ENCODE measurements at places on chromosomes 7 and 10.
A peak's percentile ranks its signal among the peaks of the same experiment; 100 is the strongest.

GRCh38 chr10:99534939-99535763 lies 2.4 kb downstream of the NKX2-3 start:
- DNase-seq, result peak; percentile 53

DNA sequence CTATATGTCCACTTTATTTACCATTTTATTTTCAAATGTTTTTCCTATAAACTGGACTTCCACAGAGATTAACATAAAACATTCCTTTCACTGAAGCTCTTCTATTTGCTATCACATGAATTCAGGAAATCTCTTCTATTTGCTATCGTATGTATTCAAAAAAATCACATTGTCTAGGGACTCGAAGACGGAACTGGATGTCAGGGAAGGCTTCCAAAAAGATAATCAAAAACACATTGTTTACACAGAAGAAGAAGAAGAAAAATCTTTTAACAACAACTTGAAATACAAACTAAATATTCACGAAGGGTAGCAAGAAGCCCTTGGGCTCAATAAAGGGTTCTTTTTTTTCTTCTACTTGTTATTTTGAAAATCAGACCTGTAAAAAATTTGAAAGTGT lies 426.1 kb upstream of the LRRN3 start:
- DNase-seq, result no peak

DNA sequence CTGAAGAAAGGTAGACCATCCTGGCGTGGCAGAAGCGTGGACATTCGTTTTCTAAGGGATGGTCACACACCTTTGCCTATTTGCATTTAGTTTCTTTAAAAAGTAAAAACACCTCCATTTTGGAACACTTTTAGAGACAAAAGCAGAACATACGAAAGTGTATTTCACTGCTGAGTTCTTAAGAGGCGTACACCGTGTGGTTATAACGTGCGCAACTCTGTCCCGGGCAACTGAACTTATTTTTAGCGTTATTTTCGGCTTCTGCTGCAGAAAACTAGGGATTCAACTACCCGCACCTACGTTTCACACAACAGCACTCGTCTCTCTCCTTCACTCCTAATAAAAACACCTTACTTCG lies 557 bp upstream of the LSM8 start:
- no peak for DNase-seq

- no peak for DNase-seq
These were observed 42.8 kb downstream of the RNLS start for GRCh38 chr10:88540351-88540750.

DNA sequence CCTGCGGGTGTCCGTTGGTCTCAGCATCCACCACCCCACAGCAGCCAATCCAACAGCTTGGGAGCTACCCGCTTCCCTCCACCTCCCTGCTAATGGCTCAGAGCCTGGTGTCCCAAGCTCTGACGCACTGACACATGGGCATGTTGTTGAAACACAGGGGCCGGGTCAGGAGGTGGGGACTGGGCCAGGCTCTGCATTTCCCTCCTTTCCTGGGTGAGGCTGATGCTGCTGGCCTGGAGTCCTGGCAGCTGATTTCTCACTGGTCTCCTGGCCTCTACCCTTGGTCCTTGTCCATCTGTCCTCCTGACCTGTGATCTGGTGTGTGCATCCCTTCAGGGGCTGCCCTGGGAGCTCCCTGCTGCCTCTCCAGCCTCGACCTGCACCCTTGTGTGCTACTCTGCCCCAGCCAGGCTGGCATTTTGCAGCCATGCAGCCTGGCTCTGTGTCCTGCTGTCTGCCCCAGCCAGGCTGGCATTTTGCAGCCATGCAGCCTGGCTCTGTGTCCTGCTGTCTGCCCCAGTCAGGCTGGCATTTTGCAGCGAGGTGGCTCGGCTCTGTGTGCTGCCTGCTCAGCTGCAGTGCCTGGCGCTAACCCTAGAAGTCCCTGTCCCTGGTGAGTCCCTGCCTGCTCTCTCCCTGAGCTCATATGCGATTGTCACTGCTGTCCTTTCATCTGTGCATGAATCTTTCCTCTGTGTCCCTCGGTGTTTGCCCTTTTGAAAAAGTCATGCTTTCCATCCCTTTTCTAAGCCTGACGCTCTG lies 14.0 kb downstream of the AMZ1 start:
- no peak for DNase-seq

GRCh38 chr10:74880041-74880440 lies 53.6 kb downstream of the KAT6B start:
- DNase-seq, result peak; percentile 50

DNA sequence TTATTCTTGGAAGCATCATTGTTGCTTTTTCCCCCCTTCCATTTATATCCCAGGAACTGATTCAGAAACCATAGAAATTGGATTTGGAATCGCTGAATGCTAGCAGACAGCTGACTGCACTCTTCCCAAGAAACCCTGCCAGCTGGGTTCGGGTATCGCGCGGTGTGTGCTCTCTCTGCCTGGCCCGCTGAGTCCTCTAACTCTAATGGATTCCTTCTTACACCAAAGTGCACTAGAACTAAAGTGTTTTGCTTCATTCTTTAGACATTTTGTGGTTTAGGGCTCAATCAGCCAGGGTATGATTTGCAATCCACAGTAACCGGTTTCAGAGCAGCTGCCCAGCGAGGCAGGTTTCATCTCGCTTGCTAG lies 92.2 kb downstream of the EGFR start:
- DNase-seq, result peak; percentile 49

GRCh38 chr7:123122916-123123315 lies 76.9 kb downstream of the SLC13A1 start:
- DNase-seq, result no peak

- no peak for DNase-seq
These were observed 23.4 kb upstream of the ZC3HAV1 start for GRCh38 chr7:139132887-139133286.

DNA sequence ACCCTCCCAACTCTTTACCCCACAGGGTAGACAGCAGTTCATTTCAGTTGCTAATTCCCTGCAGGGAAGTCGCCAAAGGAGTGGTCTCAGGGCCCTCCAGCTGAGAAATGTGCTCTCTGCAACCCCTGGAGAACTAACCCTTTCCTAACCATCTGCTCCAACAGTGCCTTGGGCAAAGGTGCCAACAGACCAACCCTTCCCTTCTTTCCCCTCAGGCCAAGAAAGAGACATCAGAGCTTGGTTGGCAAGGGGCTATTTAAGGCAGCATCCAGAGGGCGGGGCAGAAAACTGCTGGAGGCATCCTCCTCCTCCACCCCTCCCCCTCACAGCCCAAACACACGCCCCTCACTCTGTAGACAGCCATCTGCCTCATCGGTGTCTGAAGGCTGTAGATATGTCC lies 1.7 kb downstream of the SORBS1 start:
- DNase-seq, result no peak

GRCh38 chr10:12839941-12840611 lies 161.4 kb downstream of the CCDC3 start:
- no peak for DNase-seq

GRCh38 chr10:26743091-26743490 lies 45.6 kb downstream of the PDSS1 start:
- DNase-seq, result no peak

- DNase-seq, result peak; percentile 13
These were observed 411 bp downstream of the BCCIP start for GRCh38 chr10:125823663-125824251.

GRCh38 chr7:40493609-40494051 lies 358.8 kb downstream of the SUGCT start:
- DNase-seq, result peak; percentile 56

DNA sequence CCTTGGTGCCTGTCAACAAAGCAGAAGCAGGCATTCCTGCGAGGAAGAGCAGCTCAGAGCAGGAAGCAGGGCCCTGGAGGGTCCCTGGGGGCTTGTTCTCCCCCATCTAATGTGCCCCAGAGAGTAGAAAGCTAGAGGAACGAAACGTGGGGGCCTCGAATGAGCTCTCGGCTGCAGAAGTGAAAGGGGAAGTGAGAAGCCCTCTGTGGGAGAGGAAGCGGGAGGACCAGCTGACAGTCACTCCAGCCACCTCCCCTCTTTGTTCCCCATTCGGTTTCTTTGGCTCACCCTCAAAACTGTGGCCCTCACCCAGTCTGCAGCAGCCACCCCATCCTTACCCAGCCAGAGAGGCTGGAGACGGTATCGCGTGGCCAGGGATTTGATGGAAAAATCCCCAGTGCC lies 25.0 kb downstream of the C10orf105 start:
- DNase-seq, result no peak

GRCh38 chr10:3805201-3805790 lies 20.3 kb upstream of the KLF6 start:
- DNase-seq, result peak; percentile 80

DNA sequence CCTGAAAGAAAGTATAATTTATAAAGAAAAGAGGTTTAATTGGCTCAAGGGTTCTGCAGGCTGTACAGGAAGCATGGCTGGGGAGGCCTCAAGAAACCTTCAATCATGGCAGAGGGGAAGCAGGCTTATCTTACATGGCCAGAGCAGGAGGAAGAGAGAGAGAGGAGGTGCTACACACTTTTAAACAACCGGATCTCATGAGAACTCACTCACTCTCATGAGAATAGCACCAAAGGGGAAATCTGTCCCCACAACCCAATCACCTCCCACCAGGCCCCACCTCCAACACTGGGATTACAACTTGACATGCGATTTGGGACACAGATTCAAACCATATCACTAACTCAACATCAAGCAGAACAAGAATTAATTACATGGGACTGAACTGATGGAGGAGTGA lies 6.9 kb upstream of the ZNF485 start:
- no peak for DNase-seq

DNA sequence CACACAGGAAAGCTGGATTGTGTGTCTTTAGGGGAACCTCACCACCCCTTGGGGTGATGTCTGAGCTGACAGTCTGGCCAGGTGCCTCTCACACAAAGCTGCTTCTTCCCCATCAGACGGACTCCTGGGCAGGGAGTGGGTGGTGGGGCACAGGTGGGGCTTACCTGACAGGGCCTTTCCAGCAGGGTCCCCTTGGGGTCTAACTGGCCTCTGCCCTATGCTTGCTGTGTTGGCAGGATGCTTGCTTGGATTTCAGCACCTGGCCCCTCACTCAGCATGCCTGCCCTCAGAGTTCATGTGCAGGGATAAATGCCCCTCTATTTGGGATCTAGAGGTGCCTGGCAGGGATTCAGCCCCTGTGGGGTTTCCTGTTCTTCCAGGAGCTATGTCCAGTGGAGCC lies 496.9 kb upstream of the ZMIZ1 start:
- DNase-seq, result no peak

- DNase-seq, result peak; percentile 6
These were observed 289.7 kb downstream of the FRMD4A start for GRCh38 chr10:14040787-14041631.

DNA sequence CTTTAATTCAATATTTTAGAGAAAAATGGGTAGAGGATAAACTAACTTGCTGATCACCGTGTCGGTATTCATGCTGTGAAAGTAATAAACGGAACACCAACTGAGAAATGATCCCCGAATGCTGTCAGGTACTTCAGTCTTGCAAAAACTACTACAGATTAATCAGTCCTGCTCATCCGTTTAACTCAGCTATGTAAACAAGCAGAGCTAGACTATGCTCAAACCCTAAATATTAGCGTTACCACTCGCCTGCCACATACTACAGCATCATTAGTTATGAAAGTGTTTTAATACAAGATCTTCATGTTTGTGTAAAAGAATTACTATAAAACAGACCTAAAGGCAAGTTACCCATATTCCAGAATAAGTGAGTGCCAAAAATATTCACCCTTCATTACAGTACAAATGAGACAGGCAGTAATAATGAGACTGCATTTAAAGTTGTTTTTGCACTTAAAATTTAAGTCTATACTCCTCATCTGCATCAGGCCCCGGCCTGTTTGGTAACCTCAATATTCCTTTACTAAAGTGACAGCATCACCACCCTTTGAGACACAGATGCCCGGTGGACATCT lies 952 bp downstream of the DNMBP start:
- DNase-seq, result peak; percentile 29

GRCh38 chr7:42790196-42790595 lies 121.7 kb downstream of the C7orf25 start:
- peak; percentile 30 for DNase-seq

DNA sequence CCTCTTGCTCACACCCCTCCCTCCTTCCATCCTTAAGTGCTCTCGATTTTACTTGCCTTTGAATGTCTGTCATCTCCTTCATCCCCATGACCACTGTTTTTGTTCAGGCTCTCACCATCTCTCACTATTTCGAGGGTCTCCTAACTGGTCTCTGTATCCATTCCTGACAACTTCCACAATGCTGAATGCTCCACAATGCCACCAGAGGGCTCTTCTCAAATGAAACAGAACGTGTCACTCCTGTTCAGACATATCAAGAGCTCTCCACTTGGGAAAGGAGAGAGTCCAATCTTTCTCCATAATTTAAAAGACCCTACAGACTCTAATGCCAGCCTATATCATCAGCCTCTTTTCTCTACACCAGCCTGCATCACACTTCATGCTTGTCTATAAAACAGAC lies 9.0 kb upstream of the SLC13A1 start:
- DNase-seq, result no peak

- DNase-seq, result peak; percentile 63
These were observed 102.3 kb downstream of the JAZF1 start for GRCh38 chr7:28078036-28078901.

- DNase-seq, result no peak
These were observed 61.7 kb upstream of the CNTNAP2 start for GRCh38 chr7:146054909-146055308.

GRCh38 chr7:16411391-16411790 lies 9.9 kb downstream of the CRPPA start:
- DNase-seq, result peak; percentile 59

DNA sequence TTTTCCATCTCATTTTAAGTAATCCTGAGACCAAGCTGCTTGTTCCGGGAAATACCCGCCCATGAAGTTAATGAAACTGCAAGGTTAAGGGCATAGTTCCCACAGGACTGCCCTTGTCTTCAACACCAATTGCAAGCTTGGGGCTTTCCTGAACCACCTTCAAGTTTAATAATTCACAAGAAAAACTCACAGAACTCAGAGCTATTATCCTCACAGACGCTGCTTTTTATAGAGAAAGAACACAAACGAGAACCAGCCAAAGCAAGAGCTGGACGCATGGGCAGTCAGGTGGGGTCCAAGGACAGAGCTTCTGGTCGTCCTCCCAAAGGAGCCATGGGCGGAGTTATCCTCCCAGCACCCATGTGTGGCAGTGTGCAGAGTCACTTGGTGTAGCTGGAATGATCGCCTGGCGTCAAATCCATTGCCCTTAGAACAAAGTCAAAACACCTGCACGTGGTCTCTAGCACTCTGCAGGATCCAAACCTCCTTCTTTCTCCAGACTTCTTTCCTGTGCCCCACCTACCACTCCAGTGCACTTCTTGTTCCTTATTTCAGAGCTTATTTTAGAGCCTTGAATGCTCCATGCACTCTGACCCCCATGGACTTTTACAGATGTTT lies 56.7 kb downstream of the SNX10 start:
- DNase-seq, result no peak

DNA sequence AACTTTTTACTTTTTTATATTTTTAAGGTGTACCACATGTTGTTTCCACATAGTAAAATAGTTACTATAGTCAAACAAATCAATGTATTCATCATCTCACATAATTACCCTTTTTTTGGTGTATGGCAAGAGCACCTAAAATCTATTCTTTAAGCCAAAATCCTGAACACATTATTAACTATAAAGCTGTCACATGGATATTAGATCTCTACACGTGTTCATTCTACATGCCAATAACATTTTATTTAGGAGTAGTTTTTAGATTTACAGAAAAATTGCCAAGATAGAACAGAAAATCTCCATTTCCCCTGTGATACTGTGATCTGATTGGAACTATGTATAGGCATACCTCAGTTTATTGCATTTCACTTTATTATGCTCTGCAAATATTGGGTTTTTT lies 137.1 kb downstream of the SH2D4B start:
- no peak for DNase-seq
